Skeletal muscle cell (primary cell): ENCODE measurements at places on chromosomes 2 and 18.

DNA sequence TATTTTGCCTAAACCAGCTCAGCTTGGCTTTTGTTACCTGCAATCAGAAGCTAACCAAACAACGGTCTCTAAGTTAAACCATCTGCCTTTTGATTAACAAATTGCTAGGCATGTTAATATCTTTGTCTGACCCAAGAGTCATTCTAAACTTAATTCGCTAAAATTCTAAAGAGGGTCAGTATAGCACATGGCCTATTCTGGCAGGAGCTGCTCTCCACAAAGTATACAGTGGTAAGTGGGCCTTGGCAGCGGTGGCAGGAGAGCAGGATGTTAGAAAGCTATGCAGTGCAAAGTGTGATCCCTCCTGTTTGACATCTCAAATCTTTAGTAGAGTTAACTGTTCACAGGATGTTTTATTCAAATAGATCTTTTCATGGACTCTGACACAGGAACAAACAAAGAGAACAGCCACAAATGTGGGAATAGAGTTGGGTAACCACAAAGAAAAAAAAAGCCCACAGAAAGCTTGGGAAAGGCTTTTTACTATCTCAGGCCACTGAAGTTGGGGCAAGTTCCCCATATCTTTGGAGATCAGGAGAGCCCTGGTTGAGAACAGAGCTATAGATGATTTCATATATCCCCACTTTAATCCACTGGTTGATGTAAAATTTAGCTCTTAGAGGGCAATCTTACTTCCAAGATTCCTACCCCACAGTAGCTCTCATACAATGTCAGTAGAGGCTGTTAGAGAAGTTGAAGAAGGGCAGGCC, 10.6 kb downstream of the CFAP210 start:
- no peak for DNase-seq

GRCh38 chr2:120238728-120239487, 13.7 kb upstream of the RALB start:
- DNase-seq = peak; percentile 31

DNA sequence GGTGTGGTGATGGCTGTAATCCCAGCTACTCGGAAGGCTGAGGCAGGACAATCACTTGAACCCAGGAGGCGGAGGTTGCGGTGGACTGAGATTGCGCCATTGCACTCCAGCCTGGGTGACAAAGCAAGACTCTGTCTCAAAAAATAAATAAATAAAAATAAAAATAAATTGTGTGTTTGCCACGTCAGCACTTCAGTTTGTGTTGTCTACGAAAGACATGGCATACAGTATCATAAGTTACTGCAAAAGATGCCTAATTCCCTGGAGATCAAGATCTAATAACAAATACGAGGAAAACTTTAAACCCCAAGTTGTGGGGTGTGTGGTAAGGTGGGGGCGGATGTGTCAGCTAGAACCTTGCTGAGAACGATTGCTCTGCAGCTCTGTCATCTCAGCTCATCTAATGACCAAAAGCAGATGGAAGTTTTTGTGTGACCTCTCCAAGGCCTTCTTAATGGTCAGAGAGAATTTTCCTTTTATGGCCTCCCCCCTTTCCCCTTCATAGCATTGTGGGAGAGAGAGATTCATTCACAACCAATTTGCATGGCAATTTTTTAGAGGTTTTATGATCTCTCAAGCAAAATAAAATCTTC, 11.3 kb downstream of the NPAS2 start:
- no peak for DNase-seq

DNA sequence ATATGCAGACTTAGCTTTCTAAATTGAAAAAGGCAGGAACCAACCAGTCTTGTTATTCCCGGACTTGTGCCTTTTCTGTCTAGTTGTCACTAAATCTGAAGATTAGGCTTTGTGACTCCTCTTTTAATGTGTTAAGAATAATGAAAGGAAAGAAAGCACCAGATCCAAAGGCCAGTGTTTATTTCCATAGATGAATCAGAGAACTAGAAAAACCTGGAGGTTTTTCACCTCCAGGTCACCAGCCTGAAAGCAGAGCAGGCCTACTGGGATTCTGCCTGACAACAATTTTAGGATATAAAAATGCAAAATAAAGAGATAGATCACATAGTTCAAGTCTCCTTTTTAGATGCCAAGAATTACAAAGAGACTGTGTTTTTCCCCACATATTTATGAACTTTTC, 160.4 kb downstream of the GULP1 start:
- DNase-seq = no peak

- no peak for DNase-seq
Measured at GRCh38 chr2:128750328-128751165, 431.9 kb upstream of the HS6ST1 start.

- DNase-seq = no peak
Measured at GRCh38 chr2:15732341-15733077, 140.8 kb downstream of the DDX1 start.

DNA sequence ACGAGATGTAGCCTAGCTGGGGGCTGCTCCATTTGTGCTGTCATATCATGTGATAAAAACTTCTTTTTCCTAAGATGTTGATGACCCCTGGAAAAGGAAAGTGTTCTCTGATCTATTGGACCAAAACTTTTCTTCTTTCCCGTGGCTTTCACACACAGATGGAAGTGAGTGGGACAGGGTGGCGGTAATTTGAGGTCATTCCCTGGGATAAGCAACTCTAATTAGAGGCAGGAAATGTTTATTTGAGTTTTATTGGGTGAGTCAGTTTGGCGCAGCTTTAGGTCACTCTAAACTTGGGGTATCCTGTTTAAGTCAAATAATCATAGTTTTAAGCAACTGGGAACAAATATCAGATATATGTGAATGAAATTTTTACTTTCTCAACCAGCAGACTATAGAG, 221.0 kb upstream of the EPAS1 start:
- no peak for DNase-seq

GRCh38 chr2:136402281-136402680, 284.3 kb upstream of the CXCR4 start:
- DNase-seq = no peak

DNA sequence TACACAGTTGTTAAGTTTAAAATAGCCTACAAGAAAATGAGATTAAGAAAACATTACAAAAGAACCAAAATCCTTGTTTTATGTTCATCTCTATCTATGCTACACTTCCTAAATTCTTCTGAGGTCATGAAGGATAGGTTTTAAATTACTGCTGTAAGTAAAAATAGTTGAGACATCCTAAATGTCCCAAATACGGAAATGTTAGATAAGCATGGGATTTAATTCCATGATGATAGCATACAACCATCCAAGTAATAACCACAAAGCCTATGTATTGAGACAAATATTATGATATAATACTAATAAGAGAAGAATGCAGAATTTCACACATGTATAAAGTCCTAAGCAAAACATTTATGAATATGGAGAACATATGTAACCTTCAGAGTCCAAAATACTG, 34.1 kb downstream of the PIEZO2 start:
- DNase-seq = no peak

DNA sequence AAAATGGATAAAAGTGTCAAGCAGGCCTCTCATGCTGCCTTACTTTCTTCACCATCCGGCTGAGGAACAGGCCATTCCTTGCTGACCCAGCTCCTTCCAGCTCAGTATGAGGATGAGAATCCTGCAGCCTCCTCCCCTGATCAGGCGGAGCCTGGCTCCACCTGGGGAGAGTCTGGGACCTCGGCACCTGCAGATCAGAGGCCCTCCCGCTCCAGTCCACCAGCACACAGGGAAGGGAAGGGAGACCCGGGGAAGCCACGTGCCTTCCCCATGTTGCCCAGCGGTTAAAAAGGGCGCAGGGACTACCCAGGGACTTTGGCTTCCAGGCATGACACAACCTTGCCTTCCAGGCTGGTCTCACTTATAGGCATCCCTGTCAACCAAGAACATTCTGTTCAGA, 172.0 kb downstream of the NDUFA10 start:
- DNase-seq = no peak

DNA sequence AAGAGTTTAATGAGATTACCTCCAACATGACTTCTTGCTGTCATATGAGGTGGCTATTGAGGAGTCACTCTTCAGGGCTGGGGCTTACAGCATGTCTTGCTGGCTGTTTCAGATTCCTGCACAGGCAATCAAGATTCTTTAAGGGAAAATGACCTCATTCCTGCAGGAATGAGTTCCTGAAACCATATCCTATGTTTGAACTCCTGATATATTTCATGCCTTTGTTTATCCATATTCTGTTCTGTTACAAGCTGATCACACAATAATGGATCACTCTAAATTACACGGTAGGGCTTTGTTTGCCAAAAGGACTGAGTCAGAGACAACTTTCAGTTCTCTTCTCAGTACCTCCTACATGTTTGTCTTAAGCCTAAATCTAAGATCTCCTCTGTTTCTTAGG, 879.8 kb upstream of the PIK3C3 start:
- DNase-seq = peak; percentile 63

- no peak for DNase-seq
Measured at GRCh38 chr2:114450639-114451038, 8.2 kb downstream of the DPP10 start.

DNA sequence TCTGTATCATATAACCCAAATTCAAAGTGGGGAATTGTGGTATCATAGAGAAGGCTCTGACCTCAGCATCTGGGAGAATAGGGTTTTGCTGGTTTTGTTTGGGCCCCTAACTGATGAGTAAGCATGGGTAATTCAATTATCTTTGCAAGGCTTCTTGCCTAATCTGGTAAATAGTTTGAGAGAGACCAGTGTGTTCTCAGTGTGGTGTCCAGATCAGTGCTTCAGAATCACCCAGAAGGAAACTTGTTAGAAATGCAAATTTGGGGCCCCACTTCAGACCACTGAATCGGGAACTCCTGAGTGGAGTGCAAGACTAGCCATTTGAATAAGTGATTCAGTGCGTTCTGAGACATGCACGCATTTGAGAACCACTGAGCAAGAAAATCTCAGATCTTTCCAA, 282.7 kb downstream of the EPHA4 start:
- no peak for DNase-seq

- no peak for DNase-seq
Measured at GRCh38 chr2:147541314-147541713, 303.5 kb upstream of the ACVR2A start.

DNA sequence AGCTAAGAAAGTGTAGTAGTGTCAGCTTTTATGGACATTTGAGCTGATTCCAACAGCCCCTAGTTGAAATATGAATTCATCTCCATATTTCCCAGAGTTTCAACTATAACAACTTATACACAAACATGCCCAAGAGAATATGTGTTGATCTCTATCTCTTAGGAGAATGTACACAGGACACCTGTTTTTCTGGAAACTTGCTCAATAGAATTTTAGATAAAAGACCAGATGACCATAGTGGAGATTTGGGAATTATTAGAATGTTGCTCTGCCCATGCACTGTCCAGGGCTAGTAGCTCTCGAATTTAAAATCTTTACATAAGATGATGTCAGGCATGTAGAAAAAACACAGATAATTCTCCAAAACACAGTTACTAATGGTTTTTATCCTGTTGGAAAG, 162.3 kb upstream of the VRK2 start:
- DNase-seq = no peak

- no peak for DNase-seq
Measured at GRCh38 chr18:32362484-32362883, 108.2 kb downstream of the GAREM1 start.

GRCh38 chr2:85992611-85993010, 103.8 kb upstream of the ST3GAL5 start:
- DNase-seq = no peak

GRCh38 chr2:119523952-119524694, at the start of gene SCTR:
SCTR (minus strand) TSS chr2:119524483; CDS start chr2:119524226, 257 bp downstream.
- DNase-seq = no peak

- no peak for DNase-seq
Measured at GRCh38 chr2:27407798-27408491, 1.4 kb downstream of the PPM1G start.
